ENCODE measurements at places on chromosomes 1 and 21.

DNA sequence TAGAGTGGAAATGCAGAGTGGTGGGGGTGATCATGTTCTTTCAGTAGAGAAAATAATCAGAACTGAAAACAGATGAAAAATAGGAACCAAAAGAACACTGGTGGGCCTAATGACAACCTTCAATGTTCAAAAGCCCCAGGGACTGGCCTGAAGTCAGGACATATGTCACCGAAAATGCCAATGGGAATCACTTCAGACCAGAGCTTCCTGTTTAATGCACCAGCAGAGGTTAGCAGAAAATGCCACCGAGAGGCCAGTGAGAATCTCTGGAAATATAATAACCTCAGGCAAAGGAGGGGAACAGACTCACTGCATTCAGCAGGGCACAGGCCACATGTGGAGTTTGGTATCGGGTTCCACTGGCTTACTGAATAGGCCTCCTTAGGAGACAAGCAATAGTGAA is 15.9 kb upstream of the CD58 start:
- DNase-seq: no peak

DNA sequence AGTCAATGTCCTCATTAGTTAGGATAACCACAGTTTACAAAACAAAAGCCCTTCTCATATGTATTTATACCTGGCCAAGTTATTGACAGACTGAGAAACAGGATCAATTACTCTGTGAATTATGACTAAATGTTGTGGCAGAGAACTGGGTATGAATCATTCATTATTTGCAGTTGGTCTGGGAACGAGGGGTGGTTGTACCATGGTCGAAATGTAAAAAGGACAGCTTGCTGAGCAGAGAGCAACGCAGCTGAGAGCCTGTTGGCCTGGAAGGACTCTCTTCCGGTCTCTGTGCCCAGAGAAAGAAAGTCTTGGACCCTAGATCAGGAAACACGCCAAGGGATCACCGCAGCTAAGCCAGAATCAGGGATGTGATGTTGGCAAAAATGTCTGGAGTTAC is 169.6 kb downstream of the DISC1 start:
- DNase-seq: no peak

- DNase-seq: no peak
Measured at GRCh38 chr1:52634111-52634510, 1.1 kb downstream of the SHISAL2A start.

DNA sequence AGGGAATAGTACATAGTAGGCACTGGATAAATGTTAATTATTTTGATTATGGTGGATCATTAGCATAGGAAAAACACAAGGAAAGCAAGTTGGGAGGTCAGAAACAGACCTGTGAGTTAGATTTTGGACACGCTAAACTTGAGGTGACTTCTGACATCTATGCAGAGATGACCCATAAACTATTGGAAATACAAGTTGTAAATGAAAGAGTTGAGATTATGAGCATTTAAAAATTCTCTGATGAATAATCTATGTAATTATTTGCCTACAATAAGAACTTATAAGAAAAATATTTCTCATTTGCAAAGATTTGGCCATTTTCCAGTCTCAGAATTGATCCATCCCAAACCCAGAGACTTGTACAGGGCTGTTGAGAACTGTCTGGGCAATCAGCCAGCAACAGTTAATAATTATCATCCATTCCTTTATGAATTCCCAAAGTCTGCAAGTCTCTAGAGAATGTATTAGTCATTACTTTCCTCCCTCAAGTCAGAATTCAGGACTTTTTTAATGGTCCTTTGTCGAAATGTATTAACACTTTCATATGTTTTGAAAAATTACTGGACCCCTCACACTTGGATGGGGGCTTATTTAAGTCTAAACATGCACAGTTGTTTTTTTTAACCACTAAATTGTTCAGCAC is 19.4 kb upstream of the SLAMF6 start:
- no peak for DNase-seq

DNA sequence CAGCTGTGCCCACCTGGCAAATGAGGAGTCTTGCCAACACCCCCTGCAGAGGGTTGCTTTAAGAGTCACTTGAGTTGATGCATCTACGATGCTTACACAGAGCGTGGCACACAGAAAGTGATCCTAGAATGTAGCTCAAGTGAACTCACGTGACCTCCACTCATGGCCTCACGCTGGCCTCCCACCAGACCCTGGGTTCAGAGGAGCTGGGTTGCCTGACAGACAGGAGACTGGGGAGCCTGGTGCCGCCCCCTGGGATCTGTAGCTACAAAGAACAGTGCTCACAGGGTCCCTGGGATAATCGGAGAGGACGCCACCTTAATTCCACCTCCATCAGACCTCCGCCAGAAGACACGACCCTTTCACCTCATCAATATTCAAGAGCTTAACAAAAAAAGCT is 81.4 kb upstream of the CASZ1 start:
- DNase-seq: no peak
